ENCODE measurements at places on chromosomes 12 and 14.

DNA sequence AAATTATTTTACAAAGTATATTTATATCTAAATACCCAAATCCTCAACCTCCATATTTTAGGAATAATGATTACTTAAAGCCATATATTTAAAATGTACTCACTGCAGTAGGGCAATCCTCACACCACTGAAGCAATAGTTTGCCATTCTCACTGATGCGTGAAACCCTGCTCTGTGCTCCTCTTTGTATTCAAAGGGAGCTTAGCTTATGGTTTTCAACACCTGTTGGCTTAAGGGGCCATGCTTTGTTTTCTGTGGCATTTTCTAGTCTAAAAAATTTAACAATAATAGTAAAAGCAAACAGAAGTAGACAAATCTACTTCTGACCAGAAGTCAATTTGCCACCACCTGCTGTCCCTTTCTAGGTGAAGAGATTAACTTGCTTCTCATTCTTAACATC, 294.6 kb downstream of the FLRT2 start:
- DNase-seq = no peak

GRCh38 chr12:93639406-93639805, 37.8 kb upstream of the CRADD start:
- DNase-seq = no peak

DNA sequence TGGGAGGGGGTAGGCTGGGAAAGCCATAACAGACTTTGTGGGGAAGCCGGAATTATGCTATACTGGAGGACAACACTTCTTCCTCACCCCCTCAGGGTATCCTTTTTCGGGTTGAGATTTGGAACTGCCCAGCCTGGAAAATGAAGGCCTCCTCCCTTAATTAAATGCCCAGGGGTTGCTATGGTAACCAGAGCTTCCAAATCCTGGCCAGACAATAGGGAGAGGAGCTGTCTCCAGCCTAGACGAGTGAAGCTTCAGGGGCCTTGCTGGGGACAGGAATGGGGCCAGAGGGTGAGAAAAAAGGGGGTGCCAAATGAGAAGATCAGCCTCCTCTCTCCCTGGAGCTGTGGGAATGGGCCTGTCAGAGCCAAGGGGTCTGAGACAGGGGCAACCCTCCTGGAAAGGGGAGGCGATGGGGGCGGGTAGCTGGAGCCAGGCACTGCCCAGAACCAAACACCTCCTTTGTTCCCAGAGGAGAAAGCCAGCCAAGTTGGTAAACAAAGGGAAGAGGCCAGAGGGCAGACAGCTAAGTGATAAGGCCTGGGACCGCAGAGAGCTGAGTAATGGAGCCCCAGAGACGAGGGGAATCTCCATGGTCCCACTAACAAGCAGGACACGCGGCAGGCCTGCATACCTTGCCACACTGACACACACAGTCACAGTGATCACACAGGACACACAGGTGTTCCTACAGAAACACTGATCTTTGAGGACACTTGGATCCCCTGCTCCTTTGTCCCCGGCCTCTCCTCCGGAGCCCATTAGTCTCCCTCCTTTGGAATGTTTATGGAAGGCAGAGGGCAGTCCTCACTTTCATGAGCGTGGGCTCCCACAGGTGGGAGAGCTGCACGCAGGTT, 17.9 kb upstream of the RND1 start:
- DNase-seq = no peak

DNA sequence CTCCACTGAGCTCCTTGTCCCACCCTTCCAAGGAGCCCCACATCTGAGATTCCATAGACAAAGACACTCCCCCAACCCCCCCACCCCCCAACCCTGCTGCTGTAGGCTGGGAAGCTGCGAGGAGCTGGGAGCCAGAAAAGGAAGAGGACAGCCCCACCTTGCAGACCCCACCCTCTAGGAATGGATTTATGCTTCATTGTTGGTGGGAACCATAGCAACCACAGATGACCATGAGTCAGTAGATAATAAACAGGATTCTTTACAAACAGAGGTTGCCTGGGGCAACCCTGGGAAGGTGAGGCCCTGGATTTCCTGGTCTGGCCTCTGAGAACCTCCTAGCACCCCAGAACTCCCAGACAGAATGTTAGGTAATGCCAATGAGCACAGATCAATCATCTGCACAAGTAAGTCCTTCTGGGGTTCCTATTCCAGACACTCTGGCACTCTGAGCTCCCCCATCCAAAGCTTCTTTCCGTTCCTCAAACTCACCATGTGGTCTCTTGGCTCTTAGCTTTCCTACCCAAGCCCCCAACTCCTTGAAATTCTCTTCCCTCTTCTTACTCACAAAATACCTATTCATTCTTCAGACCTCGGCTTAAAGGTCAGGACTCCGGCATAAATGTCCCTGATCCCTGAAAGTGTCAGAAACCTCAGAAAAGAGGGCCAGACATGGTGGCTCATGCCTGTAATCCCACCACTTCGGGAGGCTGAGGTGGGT, 15.2 kb upstream of the PLEKHG6 start:
- peak; percentile 88 for DNase-seq

DNA sequence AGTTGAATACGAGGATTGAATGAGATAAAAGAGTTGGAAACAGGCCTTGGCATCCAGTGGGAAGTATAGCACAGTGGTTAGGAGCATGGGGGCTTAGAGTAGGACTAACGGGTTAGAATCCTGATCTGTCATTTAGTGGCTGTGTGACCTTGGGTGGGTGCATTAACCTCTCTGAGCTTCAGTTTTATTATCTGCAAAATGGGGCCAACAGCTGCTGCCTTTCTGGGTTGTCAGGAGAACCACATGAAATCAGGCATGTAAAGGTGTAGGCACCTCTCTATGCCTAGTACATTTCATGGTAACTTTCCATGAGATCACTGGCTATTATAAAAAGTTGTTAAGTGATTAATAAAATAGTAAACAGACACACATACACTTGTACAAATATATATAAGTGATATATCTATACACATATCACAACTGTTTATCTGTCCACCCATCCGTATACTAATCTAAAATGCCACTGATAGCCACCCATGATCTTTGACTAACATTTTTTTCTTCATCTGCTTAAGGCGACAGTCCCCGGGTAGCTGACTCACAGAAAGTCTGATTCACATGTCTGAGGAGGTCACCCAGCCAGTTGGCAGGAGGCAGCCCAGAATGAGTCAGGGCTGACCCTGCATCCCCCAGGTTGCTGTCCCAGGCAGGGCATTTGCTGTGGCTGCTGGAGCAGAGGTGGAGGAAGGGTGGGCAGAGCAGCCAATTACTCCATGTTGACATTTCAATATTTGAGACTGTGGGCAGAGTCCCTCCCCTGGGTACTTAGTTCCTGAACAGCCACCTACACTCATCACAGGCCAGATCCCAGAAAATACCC, 125.6 kb upstream of the NOS1 start:
- peak; percentile 97 for DNase-seq

DNA sequence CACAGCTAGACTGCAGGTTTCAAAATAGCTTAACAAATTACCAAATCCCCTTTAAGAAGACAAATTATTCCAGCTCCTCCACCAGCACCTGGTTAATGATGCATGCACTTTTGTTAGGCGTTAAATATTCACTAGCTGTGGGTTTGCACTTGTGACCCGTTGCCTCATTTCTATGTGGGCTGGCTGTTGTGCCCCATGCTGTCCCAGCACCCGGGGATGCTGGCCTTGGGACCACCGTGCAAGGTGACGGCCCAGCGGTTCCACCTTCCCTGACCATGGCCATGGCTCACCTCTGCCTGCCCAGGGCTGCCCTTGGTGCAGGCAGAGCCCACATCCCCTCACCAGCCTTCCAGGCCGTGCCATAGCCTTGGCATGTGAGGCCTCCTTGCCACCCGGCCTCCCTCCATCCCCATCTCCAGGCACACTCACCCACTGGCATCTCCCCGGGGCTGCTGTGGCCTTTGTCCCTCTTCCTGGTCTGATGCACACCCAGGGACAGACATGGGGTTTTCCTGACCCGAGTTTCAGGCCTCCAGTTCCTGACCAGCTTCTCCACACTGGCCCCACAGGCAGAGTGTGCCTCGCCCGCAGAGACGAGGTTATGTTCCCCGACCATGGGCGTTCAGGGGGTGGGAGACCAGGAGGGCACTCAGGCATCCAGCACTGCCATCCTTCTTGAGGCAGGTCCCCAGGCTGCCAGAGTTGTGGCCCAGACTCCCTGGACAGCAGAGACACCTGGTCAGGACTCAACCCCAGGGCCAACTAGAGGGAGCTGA, 20.3 kb upstream of the C14orf180 start:
- no peak for DNase-seq

- peak; percentile 78 for DNase-seq
Observed at GRCh38 chr12:15910864-15911721, at the start of gene DERA. TSS of gene DERA (plus strand) at chr12:15911332. CDS start at chr12:15911384, 52 bp downstream.

DNA sequence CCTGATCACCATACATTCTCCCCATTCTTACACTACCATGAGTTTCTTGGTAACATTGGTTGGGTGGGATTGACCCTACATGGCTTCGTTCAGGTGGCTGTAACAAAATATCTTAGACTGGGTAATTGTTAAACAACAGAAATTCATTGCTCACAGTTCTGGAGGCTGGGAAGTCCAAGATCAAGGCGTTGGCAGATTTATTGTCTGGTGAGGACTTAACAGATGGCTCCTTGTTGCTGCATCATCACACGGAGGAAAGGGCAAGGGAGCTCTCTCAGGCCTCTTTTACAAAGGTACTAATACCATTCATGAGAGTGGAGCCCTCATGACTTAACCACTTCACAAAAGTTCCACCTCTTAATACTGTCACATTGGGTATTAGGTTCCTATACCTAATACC, 116.7 kb upstream of the EGLN3 start:
- no peak for DNase-seq

GRCh38 chr14:56753396-56753795, 56.9 kb downstream of the OTX2 start:
- no peak for DNase-seq

GRCh38 chr12:99135376-99135775, 490.3 kb downstream of the APAF1 start:
- no peak for DNase-seq

GRCh38 chr14:91873471-91874415, 6.4 kb upstream of the TC2N start:
- peak; percentile 53 for DNase-seq

DNA sequence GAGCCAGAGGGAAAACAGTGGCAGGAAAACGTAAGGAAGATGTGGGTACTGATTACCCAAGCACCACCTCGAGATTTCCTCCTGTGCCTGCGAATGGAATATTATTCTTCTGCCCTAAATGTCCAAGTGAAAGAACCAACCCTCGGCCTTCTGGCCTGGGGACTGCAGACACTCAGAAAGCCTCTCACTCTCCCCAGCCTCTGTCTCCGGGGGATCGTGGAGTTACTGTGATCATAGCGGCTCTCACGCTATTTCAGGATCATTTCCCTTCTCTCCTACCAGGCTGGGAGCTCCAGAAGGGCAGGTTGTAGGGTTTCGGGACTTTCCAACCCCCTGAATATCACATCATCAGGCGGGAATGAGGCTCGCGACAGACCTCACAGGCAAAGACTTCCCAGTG, 68.9 kb downstream of the KDM2B start:
- DNase-seq = no peak

DNA sequence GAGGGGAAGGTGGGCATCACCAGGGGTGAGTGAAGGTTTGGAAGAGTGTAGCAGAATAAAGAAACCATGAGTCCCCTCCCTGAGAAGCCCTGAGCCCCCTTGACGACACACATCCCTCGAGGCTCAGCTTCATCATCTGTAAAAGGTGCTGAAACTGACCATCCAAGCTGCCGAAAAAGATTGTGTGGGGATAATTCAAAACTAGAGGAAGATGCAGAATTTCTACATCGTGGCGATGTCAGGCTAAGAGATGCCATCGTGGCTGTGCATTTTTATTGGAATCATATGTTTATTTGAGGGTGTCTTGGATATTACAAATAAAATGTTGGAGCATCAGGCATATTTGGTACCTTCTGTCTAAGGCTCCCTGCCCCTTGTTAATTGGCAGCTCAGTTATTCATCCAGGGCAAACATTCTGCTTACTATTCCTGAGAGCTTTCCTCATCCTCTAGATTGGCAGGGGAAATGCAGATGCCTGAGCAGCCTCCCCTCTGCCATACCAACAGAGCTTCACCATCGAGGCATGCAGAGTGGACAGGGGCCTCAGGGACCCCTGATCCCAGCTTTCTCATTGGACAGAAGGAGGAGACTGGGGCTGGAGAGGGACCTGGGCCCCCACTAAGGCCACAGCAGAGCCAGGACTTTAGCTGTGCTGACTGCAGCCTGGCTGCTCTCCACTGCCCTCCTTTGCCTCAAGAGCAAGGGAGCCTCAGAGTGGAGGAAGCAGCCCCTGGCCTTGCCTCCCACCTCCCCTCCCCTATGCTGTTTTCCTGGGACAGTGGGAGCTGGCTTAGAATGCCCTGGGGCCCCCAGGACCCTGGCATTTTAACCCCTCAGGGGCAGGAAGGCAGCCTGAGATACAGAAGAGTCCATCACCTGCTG, 7.0 kb downstream of the SERPINA1 start:
- no peak for DNase-seq

- no peak for DNase-seq
Observed at GRCh38 chr14:93430315-93431035, at the start of gene UNC79. TSS of gene UNC79 (plus strand) at chr14:93430939. CDS start at chr14:93431030, 91 bp downstream.

DNA sequence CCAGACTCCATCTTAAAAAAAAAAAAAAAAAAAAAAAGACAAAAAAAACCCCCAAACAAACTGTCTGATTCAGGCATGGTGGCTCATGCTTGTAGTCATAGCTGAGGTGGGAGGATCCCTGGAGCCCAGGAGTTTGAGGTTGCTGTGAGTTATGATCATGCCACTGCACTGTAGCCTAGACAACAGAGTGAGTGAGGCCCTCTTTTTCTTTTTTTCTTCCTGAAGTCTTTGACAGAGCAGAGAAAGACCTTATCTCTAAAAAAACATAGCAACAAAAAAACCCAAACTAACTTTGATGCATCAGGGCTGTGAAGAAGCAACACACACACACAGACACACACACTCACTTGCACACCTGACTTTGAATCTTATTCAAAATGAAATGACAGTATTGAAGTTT, 7.7 kb upstream of the AMN1 start:
- peak; percentile 60 for DNase-seq

DNA sequence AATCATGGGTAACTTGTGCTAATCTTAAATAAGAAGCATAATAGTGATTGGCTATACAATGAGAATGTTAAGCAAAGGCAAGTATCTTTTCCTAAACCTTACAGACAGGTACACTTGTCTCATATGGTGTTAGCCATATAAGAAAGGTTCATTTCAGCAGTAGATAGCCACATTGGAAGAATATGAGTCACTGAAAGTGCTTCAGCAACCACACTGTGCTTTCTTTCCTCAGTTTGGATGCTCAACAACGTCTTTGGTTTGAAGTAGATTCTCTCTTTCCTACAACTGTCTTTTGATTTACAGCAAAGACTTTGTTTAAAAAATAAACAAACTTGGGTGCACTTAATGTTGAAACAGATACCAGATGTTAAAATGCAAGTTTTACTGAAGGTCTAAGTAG, 8.9 kb downstream of the DDHD1 start:
- no peak for DNase-seq

- no peak for DNase-seq
Observed at GRCh38 chr12:88336076-88336739, 194.1 kb downstream of the TMTC3 start.

- no peak for DNase-seq
Observed at GRCh38 chr14:56036353-56036752, 81.9 kb upstream of the PELI2 start.

Data from PC-3 (cell line).